Cerebellum (tissue), 4 donors: ENCODE measurements at places on chromosomes 2 and 18. TPM values are rescaled to one million over a fixed set of nuclear protein-coding genes. Genes with fewer than 3 reads are reported as not detected.

Gene UGT1A5
- total RNA-seq = not detected

Gene C2orf78
- total RNA-seq = not detected

Gene IL18RAP
- total RNA-seq = not detected

Gene SLC14A1
- total RNA-seq = 3.7 TPM

Gene PTCD3
- total RNA-seq = 124 TPM

Gene UGT1A10
- total RNA-seq = not detected

Gene RRM2
- 18.6 TPM for total RNA-seq

Gene TUBA3E
- total RNA-seq = not detected

Gene ARHGEF33
- total RNA-seq = 26.1 TPM

Gene CRYGC
- not detected for total RNA-seq

Gene NEB
- 3.9 TPM for total RNA-seq

Gene ZNF385B
- 10.5 TPM for total RNA-seq

Gene HJURP
- total RNA-seq = 8.0 TPM

Gene DLGAP1
- total RNA-seq = 78.1 TPM

Gene UGT1A3
- not detected for total RNA-seq

Gene GPR35
- 2.4 TPM for total RNA-seq

Gene PPP1R1C
- total RNA-seq = 3.1 TPM

Gene GAREM2
- total RNA-seq = 11.0 TPM

Gene CD207
- total RNA-seq = not detected

Gene TIMM21
- 30.6 TPM for total RNA-seq

Gene KCNG2
- 2.1 TPM for total RNA-seq

Gene CD28
- total RNA-seq = 1.00 TPM

Gene SKA1
- total RNA-seq = 5.3 TPM

DNA sequence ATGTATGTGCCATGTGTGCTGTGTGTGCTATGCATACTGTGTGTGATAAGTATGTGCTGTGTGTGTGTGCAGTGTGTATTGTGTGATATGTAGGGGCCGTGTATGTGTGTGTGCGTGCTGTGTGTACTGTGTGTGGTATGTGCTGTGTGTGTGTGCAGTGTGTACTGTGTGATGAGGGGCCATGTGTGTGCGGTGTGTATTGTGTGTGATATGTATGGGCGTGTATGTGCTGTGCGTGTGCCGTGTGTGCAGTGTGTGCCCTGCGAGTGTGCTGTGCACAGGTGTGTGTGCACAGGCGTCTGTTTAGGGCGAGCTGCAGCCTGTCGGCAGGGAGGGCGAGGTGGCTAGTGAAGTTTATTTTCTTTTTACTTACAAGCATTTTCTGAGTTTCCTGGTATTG is 16.1 kb downstream of the SNORC start:
- DNase-seq = no peak

- DNase-seq = no peak
Measured at GRCh38 chr2:40028792-40029488, 249.9 kb upstream of the THUMPD2 start.

- no peak for DNase-seq
Measured at GRCh38 chr2:12330916-12331315, 385.8 kb upstream of the TRIB2 start.

GRCh38 chr2:70942396-70943204 is 6.9 kb downstream of the ATP6V1B1 start:
- no peak for DNase-seq

DNA sequence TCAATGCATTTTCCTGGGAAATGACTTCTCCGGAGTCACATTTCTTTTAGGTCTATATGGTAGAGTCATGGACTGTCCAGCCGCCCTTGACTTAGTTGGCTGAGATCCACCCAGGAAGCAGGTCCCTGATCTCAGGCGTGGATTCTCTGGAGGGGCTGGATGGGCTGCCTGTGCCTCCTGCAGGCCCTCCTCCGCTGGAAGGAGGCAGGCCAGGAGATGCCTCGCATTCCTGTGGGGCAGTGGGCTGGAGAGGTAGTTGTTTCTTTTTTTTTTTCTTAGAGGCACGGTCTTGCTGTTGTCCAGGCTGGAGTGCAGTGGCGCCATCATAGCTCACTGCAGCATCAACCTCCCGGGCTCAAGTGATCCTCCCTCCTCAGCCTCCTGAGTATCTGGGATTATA is 129.0 kb upstream of the MYCN start:
- DNase-seq = no peak

- DNase-seq = no peak
Measured at GRCh38 chr2:227921648-227922047, 50.2 kb downstream of the DAW1 start.

- no peak for DNase-seq
Measured at GRCh38 chr2:230600285-230600684, 112.4 kb upstream of the CAB39 start.

DNA sequence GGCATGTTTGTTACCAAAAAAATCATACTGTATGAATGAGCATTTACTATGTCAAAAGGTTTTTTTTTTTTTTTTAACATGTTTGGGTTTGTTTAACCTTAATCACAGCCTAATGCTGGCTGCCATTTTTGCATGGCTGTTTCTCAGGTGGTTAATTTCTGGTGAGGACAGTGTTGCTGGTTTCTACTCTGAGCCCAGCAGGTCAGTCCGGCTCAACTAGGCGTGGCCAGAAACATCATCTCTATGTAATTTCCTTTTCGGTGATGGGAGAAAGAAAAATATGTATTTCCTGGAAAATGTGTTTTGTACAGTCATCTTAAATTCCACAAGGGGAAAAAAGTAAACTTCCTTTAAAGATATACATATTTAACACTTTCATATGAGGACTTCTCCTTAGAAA is 24.9 kb upstream of the BZW1 start:
- no peak for DNase-seq

GRCh38 chr2:127626917-127627739 is 18.8 kb upstream of the GPR17 start:
- no peak for DNase-seq

DNA sequence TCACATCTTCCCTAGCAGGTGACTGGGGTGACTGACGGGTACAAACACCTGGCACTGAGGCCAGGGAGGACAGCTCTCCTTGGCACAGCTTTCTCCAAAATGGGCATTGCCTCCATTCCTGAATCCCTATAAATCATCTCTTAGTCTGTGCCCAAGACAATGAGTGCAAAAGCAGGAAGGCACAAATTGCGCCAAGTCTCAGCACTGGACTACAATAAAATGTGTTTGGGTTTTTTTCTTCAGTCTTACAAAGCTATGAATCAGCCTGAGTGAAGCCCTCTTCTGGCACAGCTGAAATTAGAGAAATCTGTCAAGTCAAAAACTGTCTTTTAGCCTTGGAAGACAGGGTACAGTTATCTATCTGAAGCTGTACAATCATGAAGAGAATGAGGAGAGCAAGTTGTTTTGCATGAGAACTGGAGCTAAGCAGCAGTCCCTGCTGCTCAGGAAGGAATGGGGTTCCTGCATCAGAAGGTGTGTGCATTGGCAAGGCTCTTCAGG is 90.8 kb downstream of the EPB41L3 start:
- no peak for DNase-seq

DNA sequence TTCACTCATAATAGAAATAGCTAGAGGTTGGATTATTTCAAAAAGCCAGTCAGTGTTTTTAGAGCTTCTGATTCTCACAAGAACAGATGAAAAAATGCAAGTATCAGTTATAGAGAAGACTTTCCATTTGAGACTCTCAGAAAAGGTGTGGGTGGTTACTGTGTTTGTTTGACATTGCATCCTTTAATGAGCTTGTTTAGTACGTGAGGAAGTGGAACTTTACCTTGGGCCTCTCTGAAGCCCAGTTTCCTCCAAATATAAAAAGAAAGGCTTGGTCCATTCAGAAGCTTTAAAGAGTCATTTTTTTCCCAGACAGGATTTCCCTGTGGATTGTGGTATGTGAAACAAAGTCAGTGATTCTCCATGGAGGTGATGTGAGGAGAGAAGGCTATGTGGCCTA is 89.9 kb upstream of the RANBP2 start:
- no peak for DNase-seq

GRCh38 chr2:201242571-201243277 is 17.6 kb upstream of the CASP8 start:
- DNase-seq = no peak

GRCh38 chr2:219182331-219183150 is 4.5 kb downstream of the RETREG2 start:
- DNase-seq = no peak

DNA sequence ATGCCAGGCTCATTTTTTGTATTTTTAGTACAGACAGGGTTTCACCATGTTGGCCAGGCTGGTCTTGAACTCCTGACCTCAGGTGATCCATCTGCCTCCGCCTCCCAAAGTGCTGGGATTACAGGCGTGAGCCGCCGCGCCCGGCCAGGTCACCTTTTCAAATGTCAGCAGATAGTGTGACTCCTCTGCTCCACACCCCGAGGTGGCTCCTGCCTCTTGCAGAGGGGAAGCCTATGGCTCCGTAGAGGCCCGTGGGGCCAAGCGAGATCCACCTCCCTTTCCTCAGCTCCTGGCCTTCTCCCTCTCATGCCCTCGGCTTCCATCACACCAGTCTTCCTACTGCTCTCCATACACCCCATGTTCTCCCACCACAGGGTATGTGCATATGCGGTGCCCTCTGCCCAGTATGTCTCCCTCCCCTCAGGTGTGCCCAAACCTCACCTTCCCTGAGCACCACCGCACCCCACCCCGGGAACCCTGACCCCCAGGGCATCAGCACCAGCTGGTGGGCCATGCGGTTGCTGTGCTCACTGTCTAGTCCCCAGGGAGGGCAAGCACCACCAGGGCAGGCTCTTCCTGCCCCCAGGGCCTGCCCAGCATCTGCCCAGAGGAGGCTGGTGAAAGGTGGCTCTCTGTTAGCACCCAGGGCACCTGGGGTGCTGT is 10.7 kb downstream of the GPR17 start:
- no peak for DNase-seq

GRCh38 chr2:44813165-44813564 is 128.3 kb upstream of the SIX3 start:
- no peak for DNase-seq

DNA sequence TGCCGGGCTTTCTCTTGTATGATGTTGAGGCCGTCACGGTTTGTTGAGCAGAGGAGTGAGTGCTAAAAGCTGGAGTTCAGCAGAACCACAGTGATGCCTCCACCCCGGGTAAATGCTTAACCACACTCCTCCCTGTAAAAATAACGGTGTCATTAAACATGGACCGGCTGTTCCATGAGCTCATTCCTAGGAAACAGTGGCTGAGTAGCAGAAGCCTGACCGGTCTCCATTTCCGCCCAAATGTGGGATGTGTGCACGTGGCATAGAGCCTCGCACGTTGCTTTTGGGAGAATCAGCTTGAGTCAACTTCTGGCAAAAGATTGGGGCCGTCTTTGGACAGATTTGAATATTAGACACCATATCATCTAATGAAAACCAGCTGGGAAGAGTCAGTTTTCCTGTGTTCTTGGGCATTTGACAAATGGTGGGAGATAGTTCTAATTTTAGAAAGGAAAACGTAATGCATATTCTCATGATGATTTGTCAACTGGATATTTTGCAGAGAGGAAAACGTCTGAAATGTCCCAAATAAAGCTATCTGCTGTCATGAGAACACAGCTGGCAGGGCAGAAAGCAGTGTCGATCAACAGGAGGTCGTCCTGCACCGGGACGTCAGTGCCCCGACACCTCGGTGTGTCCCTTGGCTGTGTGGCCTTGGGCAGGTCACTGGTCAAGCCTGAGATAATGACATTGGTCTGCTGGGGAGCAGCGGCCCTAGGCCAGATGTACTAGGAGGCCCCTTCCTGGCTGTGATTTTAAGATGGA is 42.4 kb downstream of the LRRFIP1 start:
- DNase-seq = no peak

DNA sequence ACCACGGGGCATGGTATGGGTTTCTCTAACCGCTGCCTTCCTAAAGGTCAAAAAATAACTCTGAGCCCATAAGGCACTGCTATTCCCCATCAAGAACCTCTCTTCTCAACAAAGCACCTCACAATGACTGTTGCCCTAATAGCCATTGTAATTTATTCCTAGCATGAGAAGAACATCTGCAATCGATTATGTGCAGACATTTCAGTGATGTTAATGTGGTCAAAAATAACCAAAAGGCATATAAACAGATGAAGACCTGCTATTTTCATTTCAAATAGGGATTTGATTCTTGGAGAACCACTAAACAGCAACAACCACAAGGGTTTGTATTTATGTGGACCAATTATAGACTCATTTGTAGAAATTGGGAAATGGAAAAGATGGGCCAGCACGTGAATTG is 356.6 kb downstream of the FBXO15 start:
- no peak for DNase-seq

GRCh38 chr2:145759228-145759915 is 1239.5 kb upstream of the ZEB2 start:
- no peak for DNase-seq

- no peak for DNase-seq
Measured at GRCh38 chr2:42973726-42974125, 181.3 kb upstream of the HAAO start.

DNA sequence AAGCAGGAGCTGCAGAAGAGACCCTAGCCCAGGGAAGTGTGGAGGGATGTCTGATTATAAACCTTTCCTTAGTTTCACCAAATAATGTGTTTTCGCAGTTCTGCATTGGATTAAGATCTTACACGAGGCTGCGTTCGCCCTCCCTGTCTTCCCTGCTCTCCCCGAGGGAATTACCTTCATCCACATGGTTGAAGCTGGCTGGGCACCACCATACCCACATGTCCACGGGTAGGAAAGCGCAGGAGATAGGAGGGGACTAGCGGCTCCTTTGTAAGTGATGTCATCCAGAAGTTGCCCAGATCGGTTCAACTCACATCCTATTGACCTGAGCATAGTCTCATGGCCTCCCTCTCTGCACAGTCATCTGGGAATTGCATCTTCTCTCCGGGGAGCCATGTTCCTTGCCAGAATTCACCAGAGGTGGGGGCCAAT is 1.1 kb downstream of the TTL start:
- peak; percentile 31 for DNase-seq

- DNase-seq = no peak
Measured at GRCh38 chr2:220891405-220891804, 680.7 kb downstream of the EPHA4 start.

GRCh38 chr2:12397854-12398253 is 318.9 kb upstream of the TRIB2 start:
- DNase-seq = no peak

DNA sequence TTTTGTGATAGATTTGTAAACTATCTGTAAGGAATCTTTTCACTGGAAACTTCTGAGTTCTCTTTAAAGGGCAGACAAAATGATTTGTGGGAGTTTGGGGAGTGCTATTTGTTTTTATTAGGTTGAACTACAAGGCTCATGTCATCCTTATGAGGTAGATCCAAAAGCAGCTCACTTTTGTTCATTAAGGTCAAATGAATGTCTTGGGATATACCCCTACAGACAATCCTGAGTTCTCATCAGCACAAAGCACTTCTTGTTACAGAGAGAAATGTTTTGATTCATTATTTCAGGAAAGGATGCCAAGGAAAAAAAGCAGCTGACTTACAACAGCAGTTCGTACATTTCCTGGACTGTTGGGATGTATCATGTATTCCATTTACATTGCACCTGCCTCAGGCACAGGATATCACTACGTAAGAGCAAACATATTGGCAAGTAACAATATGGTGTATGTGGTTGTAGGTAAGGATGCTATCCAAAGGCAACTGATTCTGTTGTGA is 68.9 kb downstream of the DCC start:
- DNase-seq = no peak

GRCh38 chr2:237901932-237902850 is 42.8 kb downstream of the RAMP1 start:
- no peak for DNase-seq
